Aortic smooth muscle cell (primary cell): ENCODE measurements at places on chromosomes 11 and 22. TPM values are rescaled to one million over a fixed set of nuclear protein-coding genes. Genes with fewer than 3 reads are reported as not detected.

MRGPRE gene
- total RNA-seq = 0.12 and 0.13 TPM in 2 replicates

OR52M1 gene
- total RNA-seq = not detected in 2 replicates

FADS2 gene
- total RNA-seq = 182 and 322 TPM in 2 replicates

VPREB3 gene
- not detected in 2 replicates for total RNA-seq

GRAP2 gene
- total RNA-seq = not detected in 2 replicates

CABP7 gene
- under 0.01 TPM in 1 of 2 replicates, not detected in the other for total RNA-seq
